Suprapubic skin (tissue), 4 donors: ENCODE measurements at places on chromosomes 4 and X. TPM values are rescaled to one million over a fixed set of nuclear protein-coding genes. Genes with fewer than 3 reads are reported as not detected.

Gene PAGE4
- total RNA-seq: not detected

Gene CXCL11
- not detected for total RNA-seq

DNA sequence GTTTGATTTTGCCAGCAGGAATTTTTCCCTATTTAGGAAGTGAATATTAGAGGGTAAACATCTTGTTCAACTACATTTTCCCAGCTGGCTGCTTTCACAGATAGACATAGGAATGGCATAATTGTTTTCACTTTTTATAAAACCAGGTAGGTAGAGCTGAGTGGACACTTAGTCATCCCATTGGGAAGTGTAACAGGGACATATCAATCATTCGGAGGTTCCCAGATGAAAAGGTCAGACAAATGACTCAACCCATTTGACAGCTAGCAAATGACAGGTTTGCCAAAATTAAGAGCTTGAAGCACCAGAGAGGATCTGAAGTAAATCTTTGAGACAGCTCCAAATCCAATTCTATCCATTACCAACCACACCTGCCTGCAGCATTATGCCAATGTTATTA lies 205.3 kb downstream of the SLC39A8 start:
- DNase-seq: no peak

- no peak for DNase-seq
Measured at GRCh38 chr4:52296341-52296740, 245.2 kb downstream of the SPATA18 start.
